GM23248 (cell line): ENCODE measurements at places on chromosomes 7 and 10.

DNA sequence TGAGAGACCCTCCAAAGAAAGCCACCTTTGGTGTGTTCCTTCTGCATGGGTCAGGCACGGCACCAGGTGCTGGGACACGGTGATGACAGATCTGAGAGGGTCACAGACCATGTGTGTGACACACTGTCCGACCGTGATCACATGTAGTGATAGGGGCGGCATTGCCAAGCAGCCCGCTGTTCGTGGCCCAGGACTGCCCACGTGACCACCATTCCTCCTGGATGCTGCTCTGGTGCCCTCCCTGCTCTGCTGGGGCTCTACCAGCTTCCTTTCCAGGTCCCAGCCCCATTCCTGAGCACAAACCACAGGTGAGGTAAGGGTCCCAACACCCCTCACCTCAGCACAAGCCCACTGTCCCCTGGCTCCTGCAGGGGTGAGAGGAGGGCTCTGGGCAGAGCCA, 10.1 kb upstream of the SLC18A3 start:
- no peak for DNase-seq

- peak; percentile 91 for DNase-seq
Measured at GRCh38 chr7:22156205-22156604, 200.7 kb downstream of the RAPGEF5 start.

DNA sequence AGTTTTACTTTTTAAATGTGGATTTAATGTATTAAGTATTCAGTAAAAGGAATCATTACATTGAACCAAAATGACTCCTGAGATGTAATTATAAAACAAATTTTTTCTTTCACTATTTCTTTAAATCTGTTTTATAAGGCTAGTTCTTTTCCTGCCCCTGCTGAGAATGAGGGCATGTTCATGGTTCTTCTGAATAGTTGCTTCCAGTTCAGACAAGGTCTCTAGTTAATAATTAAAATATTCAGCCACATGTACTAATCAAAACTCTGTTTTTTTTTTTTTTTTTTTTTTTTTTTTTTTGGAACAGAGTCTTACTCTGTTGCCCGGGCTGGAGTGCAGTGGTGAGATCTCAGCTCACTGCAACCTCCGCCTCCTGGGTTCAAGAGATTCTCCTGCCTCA, 321.2 kb downstream of the DNAJB9 start:
- no peak for DNase-seq

DNA sequence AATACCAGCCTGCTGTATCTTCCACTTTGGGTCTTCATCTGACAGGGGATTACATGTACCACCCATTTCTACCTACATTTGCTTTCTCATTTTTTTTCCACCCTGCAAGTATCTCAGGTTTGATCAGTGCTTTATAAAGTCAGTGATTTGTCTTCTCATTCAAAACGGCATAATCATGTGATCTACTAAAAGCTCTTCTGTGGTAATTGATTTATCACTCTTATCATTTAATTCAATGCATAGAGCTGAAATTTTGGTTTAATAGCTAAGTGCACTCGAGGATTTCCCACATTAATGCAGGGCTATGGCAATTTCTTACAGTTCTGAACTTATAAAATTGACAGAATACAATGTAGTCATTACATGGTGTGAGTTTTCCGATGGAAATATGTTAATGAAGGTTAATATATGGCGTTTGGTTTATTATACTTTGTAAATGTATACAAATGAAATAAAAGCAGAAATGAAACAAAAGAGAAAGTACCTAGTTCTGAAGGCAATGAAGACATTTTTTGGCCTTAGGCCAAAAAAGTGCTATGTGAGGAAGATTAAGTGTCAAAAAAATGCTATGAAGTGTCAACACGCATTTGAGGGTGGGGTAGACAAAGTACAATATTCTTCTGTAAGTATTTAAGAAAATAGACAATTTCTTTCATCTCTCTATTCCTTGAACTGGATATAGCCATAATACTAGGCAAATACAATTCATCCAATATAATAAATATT, 457.3 kb downstream of the ETV1 start:
- no peak for DNase-seq

GRCh38 chr7:913736-914520, 37.6 kb downstream of the GET4 start:
- DNase-seq = no peak

DNA sequence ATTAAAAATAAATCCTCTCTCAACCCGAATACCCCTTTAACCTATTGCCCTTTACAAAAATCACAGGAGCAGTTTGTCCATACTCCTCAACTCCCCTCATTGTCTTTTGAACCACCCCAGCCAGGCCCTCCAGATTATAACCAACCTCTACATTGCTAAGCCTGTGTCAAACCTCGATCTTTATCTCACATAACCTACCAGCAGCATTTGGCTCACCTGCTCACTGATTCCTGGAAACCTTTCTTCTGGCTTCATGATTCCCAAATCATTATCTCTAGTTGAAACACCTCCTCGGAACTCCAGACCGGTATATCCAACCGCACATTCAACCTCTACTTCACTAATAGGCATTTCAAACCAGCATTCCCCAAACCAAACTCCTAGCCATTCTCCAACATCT, 11.8 kb downstream of the SEC61G start:
- DNase-seq = no peak

GRCh38 chr7:12069757-12070156, 141.3 kb upstream of the TMEM106B start:
- DNase-seq = no peak

DNA sequence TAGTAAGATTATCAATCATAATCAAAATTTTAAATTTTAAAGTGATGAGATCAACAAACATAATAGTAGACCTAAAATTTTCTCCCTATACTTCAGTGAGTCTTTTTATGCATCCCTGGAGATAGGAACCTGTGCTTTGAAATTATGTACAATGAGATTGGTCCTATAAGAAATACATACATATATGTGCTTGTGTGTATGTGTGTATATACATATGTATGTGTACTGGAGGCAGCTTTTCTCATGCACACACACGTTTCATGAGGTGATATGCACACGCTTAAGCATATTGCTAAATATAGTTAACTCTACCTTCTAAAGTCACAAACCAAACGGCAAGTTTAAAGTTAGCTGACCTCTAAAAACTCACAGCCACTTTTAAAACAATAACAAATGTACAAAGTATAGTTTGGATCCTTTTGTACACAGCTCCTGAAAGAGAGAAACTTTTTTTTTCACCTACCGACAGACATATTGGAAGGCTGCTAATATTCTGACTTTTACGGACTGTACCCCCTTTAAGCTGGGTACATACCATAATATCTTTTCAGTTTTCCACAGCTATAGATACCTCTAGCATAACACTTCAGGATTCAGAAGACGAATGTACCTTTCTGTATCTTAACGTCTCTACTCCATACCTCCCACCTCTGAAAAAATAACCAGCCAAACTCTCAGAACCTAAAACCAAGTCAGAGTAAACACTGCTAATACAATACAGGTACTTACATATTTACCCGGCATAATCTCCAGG, 3.3 kb downstream of the ITGB1 start:
- DNase-seq = no peak

DNA sequence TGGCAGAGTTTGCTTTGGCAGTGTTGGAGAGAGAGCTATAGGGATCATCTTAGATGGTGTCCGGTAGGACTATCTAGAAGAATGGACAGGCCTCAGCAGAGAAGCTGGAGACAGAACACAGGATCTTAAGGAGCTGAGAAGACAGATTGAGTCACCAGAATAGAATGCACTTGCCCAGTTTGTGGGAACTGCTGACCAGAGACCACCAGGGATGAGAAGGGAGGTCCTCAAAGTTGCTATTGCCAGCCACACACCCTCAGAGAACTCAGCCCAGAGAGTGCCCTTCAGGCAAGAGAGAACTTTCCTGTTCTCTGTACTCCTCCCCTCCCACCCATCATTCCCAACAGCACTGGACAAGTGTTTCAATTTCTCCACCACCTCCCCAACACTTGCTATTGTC, 25.3 kb upstream of the GALNT11 start:
- DNase-seq = peak; percentile 8

DNA sequence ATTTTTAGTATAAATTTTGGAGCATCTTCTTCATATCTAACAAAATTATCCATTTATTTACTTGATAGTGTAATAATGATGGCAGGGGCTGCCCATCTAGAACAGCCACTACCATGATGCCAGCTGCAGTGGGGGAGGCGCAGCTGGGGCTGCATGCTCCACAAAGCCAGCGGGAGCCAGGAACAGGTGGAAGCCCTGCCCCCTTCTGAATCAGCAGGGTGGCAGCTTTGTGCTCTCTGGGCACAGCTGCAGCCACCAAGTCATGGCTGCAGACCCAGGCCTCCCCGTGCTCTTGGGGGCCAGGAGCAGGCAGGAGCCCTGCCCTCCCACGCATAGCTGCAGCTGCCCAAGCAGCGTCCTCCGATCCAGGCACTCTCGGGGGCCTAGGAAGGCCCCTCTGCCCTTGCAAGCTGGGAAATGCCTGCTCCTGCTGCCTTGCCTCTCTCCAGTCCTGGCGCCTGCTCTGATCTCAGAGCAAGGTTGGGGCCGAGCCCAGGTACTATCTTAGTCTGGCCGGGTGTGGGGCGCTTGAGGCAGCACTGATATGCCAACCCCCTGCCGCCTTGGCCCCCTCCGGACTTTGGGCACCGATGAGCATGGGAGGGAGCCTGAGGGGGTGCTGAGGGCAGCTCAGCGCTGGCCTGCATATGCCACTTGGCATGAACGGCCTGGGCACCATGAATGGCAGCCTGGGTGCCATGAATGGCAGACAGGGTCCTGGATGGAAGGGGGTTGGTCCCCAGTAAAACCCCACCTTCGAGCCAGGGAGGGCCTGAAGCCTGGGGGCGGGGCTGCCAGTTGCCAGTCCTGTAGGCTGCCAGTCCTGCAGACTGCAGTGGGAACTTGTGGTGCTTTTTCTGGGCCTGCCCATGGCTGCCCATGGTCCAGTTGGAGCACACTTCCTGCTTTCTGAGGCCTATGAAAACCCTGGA, 1110.8 kb upstream of the POT1 start:
- no peak for DNase-seq

DNA sequence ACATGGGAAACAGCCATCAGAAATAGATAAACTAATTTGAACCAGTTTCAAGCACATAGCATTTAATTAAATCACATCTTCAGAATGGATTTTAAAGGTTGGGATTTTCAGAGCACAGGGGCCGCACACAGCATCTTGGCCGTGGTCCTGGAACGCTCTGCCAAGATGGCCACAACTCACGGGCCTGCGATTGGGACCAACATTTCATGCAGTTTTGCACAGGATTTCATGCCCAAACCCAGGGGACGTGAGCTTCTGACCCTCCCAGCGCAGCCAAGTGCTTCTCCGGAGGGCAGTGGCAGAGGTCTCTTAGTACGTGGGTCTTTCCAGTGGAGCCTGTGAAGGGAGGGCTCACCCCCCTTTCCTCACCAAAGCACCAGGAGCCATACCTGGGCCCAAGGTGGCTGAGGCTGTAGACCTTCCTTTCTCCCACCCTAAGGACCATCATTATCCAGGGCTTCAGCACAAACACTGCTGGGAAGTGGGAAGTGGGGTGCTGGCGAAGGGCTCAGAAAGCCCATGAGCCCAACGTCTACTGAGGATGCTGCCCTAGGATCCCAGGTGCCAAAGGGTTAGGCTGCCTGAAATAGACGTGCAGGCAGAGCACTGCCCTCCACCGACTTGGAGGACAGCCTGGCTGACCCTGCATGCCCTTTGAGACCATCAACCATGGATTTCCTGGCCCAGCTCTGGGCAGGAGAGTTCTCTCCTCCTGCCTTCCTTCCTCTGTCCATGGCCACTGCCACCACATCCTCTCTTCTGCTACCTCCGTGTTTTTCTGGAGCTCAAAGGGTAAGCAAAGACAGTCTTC, 611.2 kb upstream of the MGMT start:
- no peak for DNase-seq

DNA sequence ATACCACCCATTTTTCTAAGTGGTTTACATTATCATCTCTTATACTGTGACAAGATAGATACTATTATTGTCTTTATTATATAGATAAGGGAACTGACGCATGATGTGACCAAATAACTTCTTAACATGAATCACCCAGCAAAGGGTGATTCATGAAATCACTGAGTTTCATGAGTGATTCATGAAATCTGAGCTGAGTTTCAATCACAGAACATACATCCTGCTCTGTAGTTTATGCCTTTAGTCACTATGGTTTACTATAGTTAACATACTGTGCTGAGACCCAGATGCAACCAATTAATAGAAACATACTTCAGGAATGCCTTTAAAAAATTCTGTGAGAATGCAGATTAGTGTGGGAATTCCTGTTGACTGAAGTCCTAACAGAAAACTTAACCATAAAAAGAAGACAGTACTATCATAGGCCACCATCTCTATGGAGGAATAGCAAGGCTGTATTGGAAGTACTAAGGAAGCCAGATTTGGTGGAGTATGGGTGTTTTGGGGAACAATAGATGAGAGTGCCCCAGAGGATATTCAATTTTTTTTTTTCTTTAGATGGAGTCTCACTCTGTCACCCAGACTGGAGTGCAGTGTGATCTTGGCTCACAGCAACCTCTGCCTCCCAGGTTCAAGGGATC, 43.1 kb upstream of the SEMA3A start:
- DNase-seq = peak; percentile 93

DNA sequence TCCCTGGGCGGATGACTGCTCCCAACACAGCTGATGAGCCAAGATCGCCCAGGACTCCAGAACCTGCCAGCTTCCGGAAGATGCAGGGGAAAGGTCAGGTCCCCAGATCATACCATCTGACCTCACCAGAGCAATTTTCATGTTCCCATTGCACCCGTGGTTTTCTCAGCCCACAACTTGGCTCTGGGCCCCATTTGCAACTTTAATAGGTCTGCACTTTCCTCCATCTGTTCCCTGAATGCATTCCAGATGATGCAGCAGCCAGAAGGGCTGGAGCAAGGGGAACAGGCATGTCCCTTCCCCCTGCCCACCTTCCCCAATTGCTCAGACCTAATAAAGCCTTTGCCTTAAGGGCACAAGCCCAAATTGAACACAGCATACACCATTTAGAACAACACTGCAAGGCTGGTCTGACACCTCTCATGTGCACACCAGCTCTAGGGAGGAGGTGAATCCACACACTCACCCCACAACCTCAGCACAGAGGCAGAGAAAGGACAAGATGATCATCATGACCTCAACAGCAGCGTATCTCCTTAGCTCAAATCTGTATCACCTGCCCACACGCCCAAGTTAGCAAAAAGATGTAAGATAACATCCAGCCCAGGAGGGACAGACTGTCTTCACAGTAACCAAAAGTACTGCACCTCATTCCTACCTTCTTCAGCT, 87.5 kb downstream of the PLXNA4 start:
- DNase-seq = no peak
